Activated T-cell treated with anti-CD3 and anti-CD28 coated beads, Interleukin-2, amount 50 U/mL, for 24 hours (primary cell): ENCODE measurements at places on chromosomes 13 and 19.

GRCh38 chr13:45368005-45368404 lies 27.0 kb upstream of the TPT1 start:
- DNase-seq, result no peak

- peak; percentile 68 for DNase-seq
These were observed at the start of gene TTC9B for GRCh38 chr19:40217934-40218890. Gene TTC9B (minus strand): TSS chr19:40218384. CDS start chr19:40218381, 3 bp downstream.

GRCh38 chr19:4636151-4636717 lies 3.1 kb upstream of the TNFAIP8L1 start:
- peak; percentile 88 for DNase-seq

DNA sequence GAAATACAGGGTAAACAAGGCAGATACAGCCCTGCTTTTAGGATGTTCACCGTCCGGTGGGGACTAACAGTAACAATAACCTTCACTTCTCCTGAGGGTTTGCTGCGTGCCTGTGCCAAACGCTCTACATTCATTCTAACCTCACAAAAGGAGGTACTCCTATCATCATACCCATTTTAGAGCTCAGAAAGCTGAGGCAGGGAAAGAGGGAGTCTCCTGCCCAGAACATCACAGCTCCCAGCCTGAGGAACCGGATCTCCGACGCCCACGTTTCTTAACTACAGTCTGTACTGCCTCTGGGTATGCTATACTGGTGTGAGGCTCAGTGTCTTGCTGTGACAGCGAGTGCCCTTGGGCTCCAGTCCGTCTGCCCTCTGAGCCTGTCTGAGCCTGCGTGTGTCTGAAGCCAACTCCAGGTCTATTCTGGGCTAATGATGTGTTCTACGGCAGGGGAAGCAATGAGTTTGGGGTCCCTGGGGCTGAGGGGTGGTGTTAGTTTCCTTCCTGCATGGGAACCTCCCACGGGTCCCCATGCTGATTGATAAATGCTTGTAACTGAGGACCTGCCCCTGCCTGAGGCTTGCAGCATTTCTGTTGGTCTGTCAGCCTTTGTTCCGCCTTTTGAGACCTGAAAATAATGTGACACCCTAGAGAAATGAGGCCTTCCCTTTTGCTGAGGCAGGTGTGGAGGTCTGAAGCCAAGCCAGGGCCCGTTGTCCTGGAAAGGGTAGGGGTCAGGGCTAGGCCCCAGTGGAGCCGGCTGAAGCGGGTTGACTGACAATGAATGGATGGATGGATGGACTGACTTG lies 4.9 kb downstream of the LIPE start:
- DNase-seq, result no peak

GRCh38 chr19:47106821-47107201 lies 6.8 kb downstream of the ZC3H4 start:
- no peak for DNase-seq

DNA sequence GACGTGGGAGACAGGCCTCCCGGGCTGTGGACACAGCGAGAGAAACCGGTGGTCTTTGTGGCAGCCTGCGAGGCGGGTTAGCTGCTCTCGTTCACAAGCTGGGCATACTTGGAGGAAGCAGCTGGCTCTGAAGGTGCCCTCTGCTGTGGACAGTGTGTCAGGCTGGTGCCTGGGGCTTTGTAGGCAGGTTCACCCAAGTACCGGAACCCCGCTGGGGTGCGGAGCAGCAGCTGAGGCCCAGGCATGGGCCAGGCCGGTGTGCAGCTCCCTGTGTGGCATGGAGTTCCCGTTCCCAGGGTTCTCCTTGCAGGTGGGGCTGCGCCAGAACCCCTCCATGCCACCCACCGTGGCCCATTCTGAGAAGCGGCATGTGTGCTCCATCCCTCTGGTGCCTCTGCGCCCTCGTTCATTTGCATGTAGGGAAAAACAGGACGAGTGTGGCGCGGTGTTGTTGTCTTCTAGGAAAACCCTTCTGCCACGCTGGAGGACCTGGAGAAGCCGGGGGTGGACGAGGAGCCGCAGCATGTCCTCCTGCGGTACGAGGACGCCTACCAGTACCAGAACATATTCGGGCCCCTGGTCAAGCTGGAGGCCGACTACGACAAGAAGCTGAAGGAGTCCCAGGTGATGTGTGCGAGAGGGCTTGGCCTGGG lies 20.0 kb downstream of the UPF1 start:
- no peak for DNase-seq

DNA sequence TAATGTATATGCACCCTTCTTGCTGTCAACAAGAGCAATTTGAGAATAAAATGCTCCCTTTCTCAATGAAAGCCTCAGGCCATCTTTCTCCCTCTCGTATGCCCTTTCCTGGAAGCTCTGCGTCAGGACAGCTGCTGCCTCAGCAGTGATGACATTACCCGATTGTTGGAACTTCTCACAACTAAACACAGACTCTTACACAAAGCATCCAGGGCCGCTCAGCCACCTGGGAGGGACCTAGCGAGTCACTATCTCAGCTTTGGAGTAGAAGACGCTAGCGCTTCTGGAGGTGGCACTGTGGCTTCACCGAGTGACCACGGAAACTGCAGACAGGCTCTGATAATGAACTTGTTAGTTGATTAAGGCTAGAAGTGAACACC lies 153.2 kb upstream of the SOX1 start:
- no peak for DNase-seq

DNA sequence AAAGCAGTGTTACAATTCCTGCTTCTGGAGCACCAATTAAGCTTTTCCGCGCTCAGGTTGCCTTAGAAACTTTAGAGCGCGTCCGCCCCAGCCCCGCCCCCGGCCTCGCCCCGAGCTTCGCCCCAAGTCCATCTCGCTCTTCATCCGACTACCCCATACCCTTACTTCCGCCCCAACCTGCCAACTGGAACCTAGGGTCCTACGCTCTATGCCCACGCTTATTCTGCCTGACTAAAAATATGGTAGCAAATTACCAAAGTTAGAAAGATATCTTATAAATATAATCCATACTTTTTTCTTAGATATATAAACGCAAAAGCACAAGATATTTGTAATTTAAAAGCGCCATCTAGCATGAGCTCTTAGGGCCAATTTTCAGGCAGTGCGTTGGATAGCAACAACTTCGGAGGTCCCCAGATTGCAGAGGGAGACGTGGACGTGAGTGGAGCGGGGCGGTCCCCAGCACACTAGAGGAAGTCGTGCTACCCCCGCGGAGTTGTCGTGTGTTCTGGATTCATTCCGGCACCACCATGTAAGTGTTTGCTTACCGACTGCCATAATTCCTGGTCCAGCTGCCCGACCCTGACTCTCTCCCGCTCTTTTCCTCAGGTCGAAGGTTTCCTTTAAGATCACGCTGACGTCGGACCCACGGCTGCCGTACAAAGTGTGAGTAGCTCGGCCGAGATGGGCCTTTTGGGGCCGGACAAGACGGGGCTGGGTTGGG lies at the start of gene UFM1:
TSS of gene UFM1 (plus strand) at position 462 of the 724 bp plus-strand sequence. CDS start at position 531, 69 bp downstream.
- peak; percentile 85 for DNase-seq

DNA sequence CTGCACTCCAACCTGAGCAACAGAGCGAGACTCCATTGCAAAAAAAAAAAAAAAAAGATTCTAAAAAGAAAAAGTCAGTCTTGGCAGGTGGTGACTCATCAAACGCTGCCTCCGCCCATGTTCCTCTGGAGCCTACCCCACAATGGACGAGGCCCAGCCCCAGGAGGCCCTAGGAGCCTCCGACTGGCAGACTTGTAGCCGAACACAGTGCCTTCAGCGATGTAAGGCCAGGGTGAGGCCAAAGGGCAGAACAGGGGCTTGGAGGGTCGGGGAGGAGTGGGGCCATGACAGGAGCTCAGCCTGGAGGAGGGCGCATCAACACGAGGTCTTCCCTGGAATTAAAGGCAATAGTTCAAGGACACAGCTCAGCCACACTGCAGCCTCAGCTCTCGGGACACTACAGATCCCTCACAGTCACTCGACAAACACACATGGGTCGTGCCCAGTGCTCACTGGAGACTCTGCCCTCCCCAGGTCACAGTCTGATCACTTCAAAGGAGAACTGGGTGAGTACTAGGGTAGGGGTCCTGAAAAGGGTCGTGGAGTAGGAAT lies 5.1 kb downstream of the USE1 start:
- no peak for DNase-seq

DNA sequence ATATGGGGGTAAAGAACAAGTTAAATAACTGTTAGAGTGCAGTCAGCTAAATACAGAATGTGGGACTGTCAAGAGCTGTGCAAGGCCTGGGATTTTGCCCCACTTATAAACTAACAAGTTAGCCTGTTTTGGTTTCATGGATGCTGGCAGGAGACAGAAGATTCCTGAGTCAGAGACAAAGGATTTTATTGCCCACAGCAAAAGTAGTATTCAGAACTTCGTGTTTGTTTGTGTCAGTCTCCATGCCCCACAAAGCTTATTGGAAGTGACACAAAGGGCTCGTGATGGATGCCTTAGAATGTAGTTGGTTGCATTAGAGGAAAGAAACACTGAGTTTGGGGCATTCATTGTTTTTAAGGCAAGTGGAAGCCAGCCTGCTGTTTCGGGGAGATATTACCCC lies 22.2 kb upstream of the SPRYD7 start:
- no peak for DNase-seq

DNA sequence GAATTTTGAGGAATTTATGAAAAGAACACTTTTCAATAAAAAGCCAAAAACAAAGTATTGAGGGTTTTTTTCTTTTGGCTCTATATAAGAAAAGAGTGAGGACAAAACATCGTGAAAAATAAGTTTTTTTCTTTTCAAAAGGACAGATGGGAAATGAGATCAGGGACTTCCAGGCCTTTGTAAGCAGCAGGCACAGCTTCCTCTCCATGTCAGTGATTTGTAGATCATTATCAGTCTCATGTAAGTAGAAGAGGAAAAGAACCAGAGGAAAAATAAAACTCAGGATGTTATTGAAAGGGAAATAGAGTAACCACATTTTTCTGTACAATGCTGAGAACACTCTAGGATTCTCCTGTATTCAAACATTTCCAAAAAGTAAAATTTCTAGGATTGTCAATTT lies 29.9 kb downstream of the DOCK9 start:
- DNase-seq, result no peak

DNA sequence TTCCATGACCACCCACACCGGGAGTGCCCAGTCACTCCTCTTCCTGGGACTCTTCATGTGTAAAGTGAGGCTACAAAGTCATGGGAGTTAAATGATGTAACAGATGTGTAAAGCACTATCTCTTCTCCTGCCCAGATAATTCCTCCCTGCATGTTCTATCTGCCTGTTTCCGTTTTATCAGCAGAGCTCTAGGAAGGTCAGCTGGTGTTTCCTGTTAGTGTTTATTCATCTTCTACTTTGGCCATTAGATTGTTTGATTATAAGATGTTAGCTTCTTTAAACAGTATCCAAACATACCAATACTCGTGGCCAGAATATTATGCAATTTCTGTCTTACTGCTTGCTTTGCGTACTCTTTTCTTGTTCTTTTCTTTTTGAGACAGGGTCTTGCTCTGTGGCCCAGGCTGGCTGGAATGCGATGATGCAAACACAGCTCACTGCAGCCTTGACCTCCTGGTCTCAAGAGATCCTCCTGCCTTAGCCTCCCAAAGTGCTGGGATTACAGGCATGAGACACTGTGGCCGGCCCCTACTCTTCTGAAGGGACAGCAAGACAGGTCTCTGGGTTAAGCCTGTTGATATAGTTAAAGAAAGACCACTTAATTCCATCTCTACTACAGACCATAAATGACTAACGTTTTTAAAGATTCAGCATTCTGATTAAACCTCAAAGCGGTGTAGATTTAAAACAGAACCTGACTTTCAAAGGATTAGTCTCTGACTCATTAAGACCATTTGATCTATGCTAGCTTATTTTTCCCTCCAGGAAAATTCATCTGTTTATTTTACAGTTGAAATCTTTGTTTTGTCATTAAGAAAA lies 97.4 kb upstream of the AKAP11 start:
- no peak for DNase-seq

GRCh38 chr13:99922631-99923404 lies 48.7 kb downstream of the ZIC5 start:
- DNase-seq, result no peak

- DNase-seq, result no peak
These were observed 161.4 kb downstream of the EFNB2 start for GRCh38 chr13:106373989-106374572.

GRCh38 chr13:42388326-42388725 lies 116.4 kb downstream of the AKAP11 start:
- no peak for DNase-seq

- no peak for DNase-seq
These were observed 8.9 kb downstream of the PINLYP start for GRCh38 chr19:43584484-43584883.

DNA sequence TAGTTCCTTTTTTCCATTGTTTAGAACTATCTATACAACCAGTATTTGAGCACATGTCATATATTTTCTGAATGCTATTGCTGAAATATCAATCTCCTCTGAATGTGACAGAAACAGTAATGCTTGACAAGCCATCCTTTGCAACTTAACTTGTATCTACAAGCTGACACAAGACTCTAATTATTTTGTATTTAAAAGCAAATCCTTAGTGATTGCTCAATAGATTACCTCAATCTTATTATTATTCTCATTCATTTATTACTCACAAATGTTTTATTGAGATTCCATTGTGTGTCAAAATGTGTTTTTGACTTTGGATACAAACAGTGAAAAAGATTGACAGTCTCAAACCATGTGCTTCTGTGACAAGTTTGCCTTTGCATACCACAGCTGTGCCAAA lies 787.8 kb upstream of the PRR20A start:
- no peak for DNase-seq

DNA sequence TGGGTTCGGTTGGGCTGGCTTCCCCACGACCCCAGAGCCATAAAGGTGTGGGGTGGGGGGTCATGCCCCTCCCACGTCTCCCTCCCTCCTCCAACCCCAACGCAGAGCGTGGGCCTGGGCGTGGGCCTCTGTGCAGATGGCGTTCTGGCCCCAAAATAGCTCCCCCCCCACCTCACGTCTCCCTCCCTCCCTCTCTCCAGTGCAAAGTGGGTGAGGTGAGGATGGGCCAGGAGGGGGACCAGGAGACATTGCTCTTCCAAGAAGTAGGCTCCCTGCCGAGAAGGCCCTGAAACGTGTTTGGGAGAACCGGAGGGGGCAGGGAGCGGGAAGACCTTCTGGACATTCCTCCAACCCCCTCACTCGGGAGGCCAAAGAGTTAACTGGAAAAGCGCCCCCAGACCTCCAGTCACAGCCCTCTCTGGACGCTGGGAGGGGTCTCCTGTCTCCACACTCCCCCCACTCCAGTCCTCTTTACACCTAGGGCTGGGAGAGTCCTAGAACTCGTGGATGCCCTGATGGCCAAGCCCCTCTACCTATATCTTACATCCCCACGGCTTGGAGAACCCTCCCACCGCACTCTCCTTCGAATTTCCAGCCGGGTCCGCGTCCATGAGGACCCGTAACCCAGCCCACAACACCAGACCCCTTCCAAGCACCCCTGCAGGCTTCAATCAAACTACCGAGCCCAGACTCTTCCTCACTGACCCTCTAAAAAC lies 855 bp downstream of the UNC13A start:
- no peak for DNase-seq

- no peak for DNase-seq
These were observed 31.7 kb downstream of the NEK5 start for GRCh38 chr13:52097197-52097596.

DNA sequence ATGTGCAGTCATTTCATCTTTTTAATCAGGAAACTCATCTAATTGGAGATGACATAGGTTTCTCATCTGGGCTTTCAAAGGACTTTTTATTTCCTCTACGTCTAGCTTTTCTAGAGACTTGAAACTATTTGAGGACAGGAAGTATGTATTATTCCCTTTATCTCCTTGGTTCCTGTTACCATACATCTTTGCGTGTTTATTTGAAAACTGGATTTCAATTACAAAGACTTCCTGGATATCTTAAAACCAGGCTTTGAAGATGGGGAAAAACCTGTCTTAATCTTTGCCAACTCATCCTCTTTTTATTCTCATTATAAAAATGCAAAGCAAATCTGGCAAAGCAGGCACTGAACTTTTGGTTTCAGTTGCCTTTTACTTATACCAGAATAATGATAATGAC lies 130.5 kb downstream of the LMO7 start:
- no peak for DNase-seq
